GM12878 (cell line): ENCODE measurements at places on chromosomes 6 and 20. TPM values are rescaled to one million over a fixed set of nuclear protein-coding genes. Genes with fewer than 3 reads are reported as not detected.
A peak's percentile ranks its signal among the peaks of the same experiment; 100 is the strongest.

ERMARD gene
- 29.5 and 33.6 TPM in 2 replicates for total RNA-seq

CCDC28A gene
- 12.5 and 13.5 TPM in 2 replicates for total RNA-seq

ZNF292 gene
- 31.1 and 33.9 TPM in 2 replicates for total RNA-seq

ESR1 gene
- total RNA-seq = 0.13 TPM in 1 of 2 replicates, not detected in the other

GMDS gene
- total RNA-seq = 37.7 and 40.6 TPM in 2 replicates

THBS2 gene
- 0.05 and 0.10 TPM in 2 replicates for total RNA-seq

SCRT2 gene
- total RNA-seq = not detected in 2 replicates

OGFR gene
- total RNA-seq = 52.6 and 59.8 TPM in 2 replicates

EFCAB8 gene
- total RNA-seq = 0.05 and 0.18 TPM in 2 replicates

DNA sequence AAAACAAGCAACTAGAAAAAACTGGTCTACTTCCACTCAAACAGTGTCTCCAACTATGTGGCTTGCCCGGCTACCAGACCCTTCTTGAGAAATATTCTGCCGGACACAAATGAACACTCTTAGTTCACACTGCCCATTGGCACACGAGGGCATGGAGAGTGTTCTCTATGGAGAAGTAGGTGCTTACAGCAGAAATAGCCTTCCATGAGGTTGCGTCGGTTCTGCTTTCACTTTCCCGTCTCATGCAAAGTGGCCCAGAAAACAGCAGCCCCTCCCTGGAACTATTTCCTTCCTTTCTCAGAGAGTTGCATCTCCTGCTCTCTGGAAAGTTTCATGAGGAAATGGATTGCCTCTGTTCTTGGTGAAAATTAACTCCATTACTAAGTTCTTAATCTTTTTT lies 9.5 kb upstream of the HLA-DOA start:
- peaks cover 22% of the 10 kb centered on the region for H3K4me1 ChIP-seq
- H3K36me3 ChIP-seq = no peaks in the 10 kb centered on the region
- peak overlapping the region; percentile 70 for H3K27ac ChIP-seq
- H3K4me3 ChIP-seq = no peak overlapping the region
- peak; percentile 38 for DNase-seq

DNA sequence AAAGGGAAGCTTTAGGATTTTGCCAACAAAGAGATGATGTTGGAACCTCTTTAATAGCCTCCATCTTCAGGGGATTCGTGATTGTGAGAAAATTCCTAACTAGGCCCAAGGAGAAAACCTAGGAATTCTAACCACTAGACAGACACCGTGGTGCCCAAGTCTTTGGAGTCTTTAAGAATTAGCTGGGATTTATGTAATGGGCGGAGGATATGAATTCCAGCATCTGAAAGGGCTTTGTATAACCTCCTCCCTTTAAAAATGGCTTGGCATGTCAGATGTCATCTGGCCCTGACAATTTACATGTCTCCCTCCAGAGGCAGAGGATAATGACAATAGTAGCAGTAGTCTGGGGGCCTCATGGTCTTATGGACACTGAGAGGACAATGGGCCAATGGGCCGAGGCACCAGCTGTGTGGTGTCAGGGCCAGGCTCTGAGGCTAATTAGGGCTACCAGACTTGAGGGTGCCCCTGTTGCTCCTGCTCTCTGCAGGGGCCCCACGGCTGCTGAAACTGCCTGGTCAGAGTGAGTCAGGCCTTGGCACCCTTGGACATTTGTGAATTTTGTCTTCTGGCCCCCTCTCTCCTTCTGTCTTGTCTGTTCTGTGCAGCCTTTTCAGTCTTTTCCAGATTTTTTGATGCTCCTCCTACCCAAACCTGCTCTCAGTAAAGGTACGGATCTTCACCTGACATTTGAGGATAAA lies 113.9 kb downstream of the EDN1 start:
- H3K27ac ChIP-seq = no peak overlapping the region
- DNase-seq = no peak
- no peaks in the 10 kb centered on the region for H3K27me3 ChIP-seq
- no peaks in the 10 kb centered on the region for H3K36me3 ChIP-seq

GRCh38 chr6:24251339-24251738 lies 106.5 kb downstream of the DCDC2 start:
- H3K27me3 ChIP-seq = no peaks in the 10 kb centered on the region
- no peaks in the 10 kb centered on the region for H3K36me3 ChIP-seq
- H3K4me3 ChIP-seq = no peak overlapping the region
- no peak overlapping the region for H3K27ac ChIP-seq
- no peak for DNase-seq
- peaks cover 3% of the 10 kb centered on the region; the same call in 1 of the 2 replicates for H3K4me1 ChIP-seq

GRCh38 chr6:24740861-24741260 lies 21.9 kb upstream of the C6orf62 start:
- DNase-seq = no peak
- no peaks in the 10 kb centered on the region for H3K27me3 ChIP-seq
- H3K27ac ChIP-seq = no peak overlapping the region
- H3K4me3 ChIP-seq = no peak overlapping the region
- H3K4me1 ChIP-seq = peaks cover 17% of the 10 kb centered on the region

- no peaks in the 10 kb centered on the region for H3K27me3 ChIP-seq
- no peaks in the 10 kb centered on the region for H3K4me1 ChIP-seq
- DNase-seq = no peak
- H3K27ac ChIP-seq = no peak overlapping the region
- no peaks in the 10 kb centered on the region for H3K36me3 ChIP-seq
- no peak overlapping the region for H3K4me3 ChIP-seq
Measured at GRCh38 chr20:50267041-50267865, 76.6 kb downstream of the CEBPB start.

DNA sequence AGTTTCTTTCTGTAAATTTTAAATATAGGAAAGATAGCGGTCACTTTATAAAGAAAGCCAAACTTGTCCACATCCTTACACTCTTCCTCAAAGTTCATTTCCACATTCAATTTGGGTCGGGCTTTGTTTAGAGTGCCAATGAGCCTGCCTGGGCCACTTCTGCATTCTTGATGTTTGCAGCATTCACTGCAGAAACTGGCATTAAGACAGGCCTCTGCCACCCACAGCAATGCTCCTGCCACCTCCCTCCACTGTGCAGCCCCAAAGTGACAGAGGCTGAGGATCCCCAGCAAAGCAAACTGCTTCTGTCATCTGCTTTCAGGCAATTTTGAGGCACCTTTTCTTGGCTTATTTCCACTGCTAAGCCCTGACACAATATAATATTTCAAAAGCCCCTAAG lies 61.2 kb downstream of the TNFAIP3 start:
- peaks cover 58% of the 10 kb centered on the region for H3K4me1 ChIP-seq
- H3K36me3 ChIP-seq = no peaks in the 10 kb centered on the region
- peak overlapping the region; percentile 98 for H3K27ac ChIP-seq
- no peaks in the 10 kb centered on the region for H3K27me3 ChIP-seq
- DNase-seq = no peak
- H3K4me3 ChIP-seq = peak overlapping the region; percentile 19; the same call in 1 of the 2 replicates

DNA sequence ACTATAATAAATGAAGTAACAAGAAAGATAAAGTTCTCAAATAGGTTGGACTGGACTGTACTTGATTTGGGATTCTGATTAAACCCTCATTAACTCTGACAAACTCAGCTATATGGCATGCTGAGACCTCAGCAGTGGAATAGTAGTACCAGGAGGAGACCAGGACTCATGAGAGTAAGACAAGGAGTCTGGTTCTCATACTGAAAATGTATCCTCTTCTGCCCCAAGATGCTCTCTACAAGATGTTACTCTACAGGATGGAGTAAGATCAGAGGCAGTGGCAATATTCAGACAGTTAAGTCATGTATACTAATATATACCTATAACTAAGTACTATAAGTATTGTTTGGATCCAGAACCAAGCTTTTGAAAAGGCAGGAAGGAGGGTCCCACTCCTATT lies 31.9 kb upstream of the SYNCRIP start:
- H3K36me3 ChIP-seq = peaks cover 18% of the 10 kb centered on the region
- DNase-seq = no peak
- H3K27me3 ChIP-seq = no peaks in the 10 kb centered on the region
- H3K27ac ChIP-seq = peak overlapping the region; percentile 24
- H3K4me1 ChIP-seq = peaks cover 23% of the 10 kb centered on the region

- no peak overlapping the region for H3K4me3 ChIP-seq
- no peak for DNase-seq
- peaks cover 1% of the 10 kb centered on the region; the same call in 1 of the 2 replicates for H3K27me3 ChIP-seq
- no peaks in the 10 kb centered on the region for H3K36me3 ChIP-seq
- no peak overlapping the region for H3K27ac ChIP-seq
Measured at GRCh38 chr6:10368861-10369260, 46.0 kb downstream of the TFAP2A start.

DNA sequence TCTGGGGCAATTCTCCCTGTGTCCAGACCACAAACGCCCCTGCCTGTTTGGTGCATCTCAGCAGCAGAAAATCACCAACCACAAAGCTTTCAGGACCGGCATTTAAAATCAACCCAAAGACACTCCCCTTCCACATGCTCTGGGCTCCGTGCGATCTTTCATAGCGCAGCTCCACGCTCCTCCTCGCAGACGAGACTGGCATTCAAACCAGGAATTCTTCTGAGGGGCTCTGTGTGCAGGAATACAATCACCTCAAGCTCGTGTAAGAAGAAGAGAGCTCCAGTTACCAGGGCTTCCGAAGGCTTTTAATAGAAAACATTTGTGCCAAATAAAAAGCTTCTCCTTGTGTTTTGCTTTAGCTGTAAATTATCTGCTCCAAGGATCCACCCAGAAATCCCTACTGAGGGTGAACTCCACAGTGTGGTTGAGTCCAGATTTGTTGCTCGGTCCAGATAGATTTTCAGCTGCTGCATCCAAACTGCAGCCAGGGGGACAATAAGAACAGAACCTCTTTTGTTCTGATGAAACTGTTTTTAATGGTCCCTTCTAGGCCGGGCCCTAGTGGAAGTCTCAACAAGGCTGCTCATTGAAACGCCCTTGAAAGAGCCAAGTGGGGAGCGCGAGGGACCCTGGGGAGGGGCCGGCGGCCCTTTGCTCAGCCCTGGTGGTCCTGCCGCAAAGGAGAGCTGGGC lies 16.4 kb upstream of the BMP7 start:
- peaks cover 14% of the 10 kb centered on the region for H3K27me3 ChIP-seq
- DNase-seq = no peak
- H3K36me3 ChIP-seq = no peaks in the 10 kb centered on the region
- H3K27ac ChIP-seq = no peak overlapping the region
- no peaks in the 10 kb centered on the region for H3K4me1 ChIP-seq
- no peak overlapping the region for H3K4me3 ChIP-seq

DNA sequence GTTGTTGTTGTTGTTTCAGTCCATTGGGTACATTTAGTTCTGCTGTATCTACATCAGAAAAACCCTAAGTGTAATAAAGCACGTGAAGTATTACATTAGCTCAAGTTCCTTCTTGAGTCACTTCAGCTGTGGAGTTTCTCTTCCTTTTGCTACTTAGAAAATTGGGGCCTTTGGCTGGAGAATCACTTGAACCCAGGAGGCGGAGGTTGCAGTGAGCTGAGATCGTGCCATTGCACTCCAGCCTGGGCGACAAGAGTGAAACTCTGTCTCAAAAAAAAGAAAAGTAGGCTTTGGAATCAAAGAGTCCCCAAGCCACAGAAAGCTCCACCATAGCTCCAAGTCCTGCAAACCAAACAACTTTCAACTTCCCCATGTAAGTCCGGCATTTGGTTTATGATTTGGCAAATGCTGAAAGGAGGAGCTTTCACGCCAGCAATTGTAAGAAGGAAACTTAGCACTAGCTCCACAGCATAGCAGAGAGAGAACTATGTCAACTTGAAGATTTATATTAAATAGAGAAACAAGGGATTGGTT lies 56.5 kb upstream of the RNF144B start:
- peaks cover 18% of the 10 kb centered on the region; the same call in 1 of the 2 replicates for H3K4me1 ChIP-seq
- H3K4me3 ChIP-seq = no peak overlapping the region
- H3K27ac ChIP-seq = no peak overlapping the region
- H3K27me3 ChIP-seq = no peaks in the 10 kb centered on the region
- H3K36me3 ChIP-seq = no peaks in the 10 kb centered on the region

GRCh38 chr6:159645640-159646039 lies 47.4 kb downstream of the SOD2 start:
- no peak for DNase-seq
- H3K4me1 ChIP-seq = peaks cover 4% of the 10 kb centered on the region; the same call in 1 of the 2 replicates
- H3K36me3 ChIP-seq = no peaks in the 10 kb centered on the region
- H3K27ac ChIP-seq = no peak overlapping the region
- H3K27me3 ChIP-seq = no peaks in the 10 kb centered on the region

DNA sequence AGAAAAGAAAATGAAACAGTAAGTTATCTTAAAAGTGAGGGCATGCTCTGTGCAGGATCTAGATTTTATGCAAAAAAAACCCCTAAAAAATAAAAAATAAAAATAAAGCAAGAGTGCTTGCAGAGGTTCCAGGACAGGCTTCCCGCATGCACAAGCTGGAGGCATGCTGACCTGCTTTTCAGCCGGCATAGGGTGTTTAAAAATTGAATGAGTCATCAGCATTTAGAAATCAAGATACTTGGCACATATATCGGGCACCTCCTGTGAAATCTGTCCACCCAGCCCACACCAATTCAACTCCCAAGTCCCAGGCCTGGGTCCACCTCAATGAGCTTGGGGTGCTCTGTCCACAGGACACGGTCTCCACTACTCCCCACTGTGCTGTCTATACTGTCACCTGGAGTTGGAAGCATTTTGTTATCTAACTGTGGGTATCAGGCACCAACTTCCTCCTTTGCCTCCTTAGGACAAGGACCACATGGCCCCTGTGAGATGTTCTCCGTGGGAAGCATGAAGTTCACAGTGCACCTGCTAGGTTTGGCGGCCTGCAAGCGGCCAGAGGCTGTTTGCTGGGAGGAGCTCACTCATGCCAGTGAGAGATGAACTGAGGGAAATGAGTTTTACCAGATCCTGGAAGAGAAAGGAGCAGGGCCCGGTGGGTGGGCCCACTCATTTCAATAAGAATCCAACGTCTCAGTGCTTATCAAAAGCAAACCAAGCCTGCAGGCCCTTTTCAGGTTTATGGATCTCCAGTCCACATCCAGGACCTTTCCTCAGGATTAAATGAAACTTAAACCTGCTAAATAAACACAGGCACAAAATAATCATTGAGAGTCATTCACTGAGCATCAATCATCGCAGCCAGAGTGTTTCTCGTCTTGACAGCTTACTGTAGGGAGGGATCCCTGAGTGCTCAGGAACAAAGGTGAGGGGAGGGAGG lies 121.1 kb downstream of the FOXA2 start:
- H3K27ac ChIP-seq = no peak overlapping the region
- no peak for DNase-seq
- H3K36me3 ChIP-seq = no peaks in the 10 kb centered on the region
- H3K27me3 ChIP-seq = no peaks in the 10 kb centered on the region
- no peaks in the 10 kb centered on the region for H3K4me1 ChIP-seq
- no peak overlapping the region for H3K4me3 ChIP-seq

GRCh38 chr6:144744720-144745119 lies 459.6 kb downstream of the UTRN start:
- no peak overlapping the region for H3K27ac ChIP-seq
- H3K36me3 ChIP-seq = no peaks in the 10 kb centered on the region
- no peaks in the 10 kb centered on the region for H3K4me1 ChIP-seq
- DNase-seq = no peak
- H3K4me3 ChIP-seq = no peak overlapping the region

- no peak overlapping the region for H3K27ac ChIP-seq
- H3K4me1 ChIP-seq = peaks cover 6% of the 10 kb centered on the region
- no peak for DNase-seq
- no peaks in the 10 kb centered on the region for H3K36me3 ChIP-seq
Measured at GRCh38 chr20:38184101-38184500, 19.0 kb upstream of the TGM2 start.

- no peaks in the 10 kb centered on the region for H3K27me3 ChIP-seq
- no peak for DNase-seq
- no peak overlapping the region for H3K4me3 ChIP-seq
Measured at GRCh38 chr6:33013608-33014007, 4.2 kb upstream of the HLA-DOA start.

- no peak overlapping the region for H3K4me3 ChIP-seq
- DNase-seq = no peak
- H3K27ac ChIP-seq = no peak overlapping the region
- H3K27me3 ChIP-seq = no peaks in the 10 kb centered on the region
- no peaks in the 10 kb centered on the region for H3K36me3 ChIP-seq
Measured at GRCh38 chr20:10631126-10631525, 42.7 kb downstream of the JAG1 start.
